HFFc6 (cell line): ENCODE measurements at places on chromosomes 11 and 22.

DNA sequence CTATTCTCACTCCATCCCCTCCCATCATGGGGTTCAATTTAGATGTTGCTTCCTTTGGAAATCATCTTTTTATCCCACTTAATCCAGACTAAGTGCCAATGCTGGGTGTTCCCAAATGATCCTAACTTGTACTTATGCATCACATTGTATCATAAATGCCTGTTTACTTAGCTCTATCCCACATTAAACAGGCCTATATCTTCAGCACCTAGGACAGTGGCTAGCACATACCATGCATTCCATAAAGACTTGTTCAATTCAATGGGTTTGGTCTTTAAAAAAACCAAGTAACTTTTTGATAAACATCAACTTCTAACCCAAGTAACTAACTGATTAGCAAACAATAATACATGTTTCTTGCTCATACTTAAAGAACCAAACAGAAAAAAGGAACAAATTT, 40.6 kb downstream of the RSF1 start:
- peak; percentile 42 for DNase-seq

- peak; percentile 87 for DNase-seq
These were observed 4.3 kb downstream of the ZC3H7B start for GRCh38 chr22:41305646-41306045.

GRCh38 chr11:1738380-1738779, 12.0 kb downstream of the IFITM10 start:
- DNase-seq = no peak

DNA sequence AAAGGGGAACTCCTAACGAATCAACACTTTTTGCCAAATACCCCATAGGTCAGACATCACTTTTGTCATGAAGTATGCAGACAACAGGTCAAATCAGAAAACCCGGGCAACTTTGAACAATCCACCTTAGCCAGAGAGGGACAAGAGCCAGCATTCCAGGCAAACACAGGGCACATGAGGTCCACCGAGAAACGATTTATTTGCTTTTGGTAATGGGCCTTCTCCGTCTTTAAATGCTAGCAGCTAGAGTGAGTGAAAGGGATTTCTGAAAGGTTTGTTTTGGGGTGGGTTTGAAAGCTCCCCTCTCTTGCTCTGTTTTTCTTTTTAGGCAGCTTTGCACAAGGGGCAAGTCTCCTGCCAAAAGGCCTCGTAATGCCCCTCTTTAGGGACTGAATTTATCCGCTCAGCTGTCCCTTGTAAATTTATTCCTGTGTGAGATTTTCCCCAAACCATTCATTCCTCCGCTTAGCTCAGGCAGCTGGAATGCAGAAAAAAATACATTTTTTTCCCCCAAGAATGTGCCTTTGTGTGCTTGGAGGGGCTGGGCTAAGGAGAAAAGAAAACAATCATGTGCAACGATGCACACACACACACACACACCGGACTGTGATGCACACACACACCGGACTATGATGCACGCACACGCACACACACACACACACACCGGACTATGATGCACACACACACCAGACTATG, 196.9 kb downstream of the SNX19 start:
- peak; percentile 46 for DNase-seq

DNA sequence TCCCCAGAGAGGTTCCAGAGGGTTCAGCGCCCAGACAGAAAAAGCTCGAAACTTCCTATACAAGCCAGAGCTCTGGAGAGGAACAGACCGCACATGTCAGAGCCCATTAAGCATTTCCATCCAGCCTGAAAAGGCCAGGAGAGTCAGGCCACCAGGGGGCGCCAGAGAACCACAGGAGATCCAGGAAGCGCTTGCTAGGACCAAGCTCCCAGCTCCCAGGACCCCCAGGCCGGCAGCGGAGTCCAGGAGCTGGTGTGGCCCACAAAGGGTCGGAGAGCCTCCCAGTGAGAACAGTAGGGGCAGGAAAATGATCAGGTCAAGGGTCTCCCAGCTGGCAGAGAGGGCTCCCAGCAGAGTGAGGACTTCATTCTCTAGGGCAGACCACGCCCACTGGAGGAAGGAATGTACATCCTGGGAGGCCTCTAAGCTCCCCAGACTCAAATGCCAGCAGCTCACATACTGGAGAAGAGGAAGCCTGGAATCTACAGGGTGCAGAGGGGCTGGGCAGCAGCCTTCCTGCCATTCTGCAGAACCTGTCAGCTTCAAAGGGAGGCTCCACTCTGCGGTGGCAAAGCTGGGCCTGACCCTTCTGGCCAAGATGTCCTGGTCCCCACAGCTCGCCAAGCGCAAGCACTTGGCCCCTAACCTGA, 2.1 kb upstream of the MEI1 start:
- DNase-seq = peak; percentile 74

DNA sequence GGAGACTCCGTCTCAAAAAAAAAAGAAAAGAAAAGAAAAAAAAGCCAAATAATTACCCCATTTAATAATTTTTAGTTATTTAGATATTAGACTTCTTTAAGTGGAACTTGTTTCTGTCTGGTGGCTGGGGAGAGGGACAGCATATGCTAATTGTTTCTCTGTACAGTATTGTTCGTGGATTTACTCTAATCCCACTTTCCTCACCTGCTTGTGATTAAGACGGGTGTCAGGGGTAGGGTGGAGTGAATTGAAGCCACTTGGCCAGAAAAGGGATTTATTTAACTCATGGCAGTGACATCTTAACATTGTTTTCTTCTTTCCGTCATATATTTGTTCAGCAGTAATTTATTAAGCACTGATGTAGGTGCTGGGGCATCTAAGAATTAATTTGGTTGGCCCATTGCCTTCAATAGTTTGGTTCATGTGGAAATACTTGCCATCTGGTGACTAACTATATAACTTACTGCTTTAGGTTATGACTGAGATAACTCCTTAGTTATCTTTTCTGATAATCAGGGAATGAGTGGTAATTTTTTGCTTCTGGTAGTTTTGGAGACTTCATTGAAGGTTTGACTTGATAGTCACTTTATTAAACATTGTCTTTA, 4.6 kb downstream of the TNRC6B start:
- peak; percentile 46 for DNase-seq
